CD4-positive, alpha-beta T cell treated with Interleukin-6 at 100 ng/mL for 8 hours (primary cell): ENCODE measurements at places on chromosomes 16 and 17.

DNA sequence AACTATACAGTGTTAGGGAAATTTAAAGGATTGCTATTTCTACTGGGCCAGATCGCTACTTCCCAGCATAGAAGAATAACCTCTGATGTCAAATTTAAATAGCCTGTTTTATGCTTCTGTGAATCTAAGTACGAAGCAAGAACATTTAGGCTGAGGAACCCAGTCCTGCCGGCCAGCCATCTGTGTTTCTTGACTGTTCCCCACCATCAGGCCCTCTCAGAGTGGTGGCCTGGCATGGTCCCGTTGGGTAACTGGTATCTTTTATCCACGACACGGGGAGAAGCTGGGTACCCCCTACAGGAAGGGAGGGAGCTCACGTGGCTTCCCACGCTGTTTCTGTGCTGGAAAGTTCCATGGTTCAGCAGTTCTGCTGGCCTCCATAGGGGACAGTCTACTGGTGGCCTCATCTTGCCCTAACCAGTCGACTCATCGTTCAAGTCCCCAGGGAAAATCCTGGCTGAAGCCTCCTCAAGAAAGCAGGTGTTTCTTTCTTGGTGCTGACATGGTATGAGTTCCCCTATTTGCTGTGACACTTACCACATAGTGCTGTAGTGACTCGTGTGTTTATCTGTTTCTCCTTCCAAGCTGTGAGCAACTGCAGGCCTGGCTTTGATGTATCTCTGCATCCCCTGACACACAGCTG is 201.7 kb upstream of the NLRP1 start:
- no peak for DNase-seq

DNA sequence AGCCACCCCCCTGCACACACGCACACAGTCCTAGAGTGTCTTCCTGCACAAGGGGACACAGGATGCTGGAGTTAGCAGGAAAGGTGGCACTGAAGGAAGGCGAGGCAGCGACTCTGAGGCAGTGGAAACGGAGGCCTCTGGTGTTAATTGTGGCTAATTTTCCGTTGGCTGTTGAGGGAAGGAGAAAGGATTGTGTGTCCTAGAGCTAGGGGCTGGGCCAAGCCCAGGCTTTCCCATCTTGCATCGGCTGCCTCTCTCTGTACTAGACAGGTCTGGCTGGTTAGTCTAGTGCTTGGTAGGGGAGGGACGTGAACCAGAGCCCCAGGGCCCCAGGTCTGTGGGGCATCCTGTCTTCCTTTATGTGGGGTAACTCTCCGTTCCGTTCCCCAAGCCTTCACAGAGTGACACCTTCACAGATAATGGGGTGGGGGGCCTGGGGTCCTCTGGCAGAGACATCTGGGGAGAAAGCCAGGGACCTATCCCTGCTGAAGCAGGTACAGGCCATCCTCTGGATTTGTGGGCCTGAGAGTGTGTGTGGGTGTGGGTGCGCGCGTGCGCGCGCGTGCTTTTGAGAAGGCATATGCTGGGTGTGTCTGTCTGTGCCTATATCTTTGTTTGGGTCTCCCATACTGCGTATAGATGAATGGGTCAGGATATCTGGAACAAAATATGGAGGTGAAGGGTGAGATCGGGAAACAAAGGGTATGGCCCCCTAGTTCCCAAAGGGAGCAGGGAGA is at the start of gene CHD3:
Gene CHD3, plus strand, starts transcription at position 606 of the 737 bp plus-strand sequence. CDS start 212 bp downstream, outside the sequence.
- DNase-seq: peak; percentile 31

DNA sequence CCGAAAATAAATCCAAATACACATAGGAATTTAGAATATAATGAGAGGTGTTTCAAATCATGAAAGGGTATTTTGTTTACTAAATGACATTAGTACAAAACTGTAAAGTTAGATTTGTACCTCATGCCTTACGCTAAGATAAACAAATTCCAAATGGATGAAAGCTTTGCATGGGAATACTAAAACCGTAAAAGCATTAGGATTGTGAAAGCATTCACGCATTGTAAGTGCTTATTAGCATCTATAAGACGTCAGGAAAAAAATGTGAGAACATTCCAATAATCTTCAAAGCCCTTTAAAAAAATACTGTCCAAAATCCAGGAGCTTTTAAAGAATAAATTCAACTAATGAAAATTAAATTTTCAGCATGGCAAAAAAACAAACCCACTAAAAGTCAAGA is 24.8 kb upstream of the ALOX15 start:
- DNase-seq: no peak

DNA sequence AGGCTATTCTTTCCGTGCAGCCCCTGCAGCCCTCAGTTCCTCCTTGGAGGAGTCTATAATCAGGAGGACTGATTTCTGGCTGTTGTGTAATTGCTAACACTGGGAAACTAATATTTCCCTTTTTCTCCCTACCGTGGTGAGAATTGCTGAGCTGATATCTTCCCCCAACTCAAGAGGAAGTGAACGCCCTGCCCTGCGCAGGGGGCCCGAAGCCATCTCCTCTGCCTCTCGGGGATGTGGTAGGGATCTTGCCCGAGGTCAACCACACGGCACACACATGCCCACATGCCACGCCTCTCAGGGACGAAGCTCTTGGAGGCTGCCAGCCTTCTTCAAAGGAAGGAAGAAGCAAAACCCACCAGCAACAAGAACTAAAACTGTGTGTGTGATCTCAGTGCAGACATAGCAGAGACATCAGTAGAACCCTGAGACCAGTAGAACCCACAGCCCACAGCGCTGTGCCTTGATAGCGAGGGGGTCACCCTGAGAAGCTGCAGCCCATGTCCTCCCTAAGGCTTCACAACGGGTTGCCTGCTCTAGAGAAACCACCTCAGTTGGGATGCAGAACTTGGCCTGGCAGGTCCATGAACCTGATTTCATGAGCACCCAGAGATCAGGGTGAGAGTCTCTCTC is 8.9 kb upstream of the ULK2 start:
- peak; percentile 69 for DNase-seq

- no peak for DNase-seq
Observed at GRCh38 chr17:1104222-1104621, 75.6 kb downstream of the ABR start.

DNA sequence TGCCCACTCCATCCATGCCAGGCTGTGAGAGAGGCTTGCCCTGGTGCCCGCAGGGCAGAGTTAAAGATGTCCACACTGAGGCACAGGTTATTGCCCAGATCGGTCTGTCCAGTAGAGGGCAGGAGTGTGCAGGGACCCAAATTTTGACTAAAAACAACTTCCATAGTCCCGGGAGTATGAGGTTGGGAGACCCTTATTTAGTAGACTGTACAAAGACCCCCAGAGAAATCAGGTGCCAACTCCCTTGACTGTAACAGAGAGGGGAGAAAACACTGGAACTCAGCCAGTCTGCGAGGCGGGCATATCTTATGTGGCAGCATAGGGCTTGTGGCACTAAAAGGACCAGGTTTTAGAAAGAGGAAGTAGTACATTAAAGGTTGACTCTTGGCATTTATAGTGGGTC is 43.4 kb downstream of the HNF1B start:
- DNase-seq: peak; percentile 19
